Pancreas (tissue), 10 donors: ENCODE measurements at places on chromosomes 7 and 10. TPM values are rescaled to one million over a fixed set of nuclear protein-coding genes. Genes with fewer than 3 reads are reported as not detected.

CCDC126 gene
- 6.0 TPM for polyA plus RNA-seq

PTF1A gene
- polyA plus RNA-seq = 16.8 TPM

SPDYE6 gene
- not detected for polyA plus RNA-seq

COL26A1 gene
- polyA plus RNA-seq = 0.87 TPM

CLCN1 gene
- not detected for polyA plus RNA-seq

ASZ1 gene
- polyA plus RNA-seq = not detected

ELN gene
- polyA plus RNA-seq = 36.9 TPM

ADCY1 gene
- polyA plus RNA-seq = 1.0 TPM

FKBP6 gene
- 0.38 TPM for polyA plus RNA-seq

AKR1C4 gene
- not detected for polyA plus RNA-seq

CYP2C19 gene
- not detected for polyA plus RNA-seq
